ENCODE measurements at places on chromosomes 3 and 15.

- DNase-seq = no peak
Observed at GRCh38 chr3:186932281-186933181, 2.2 kb downstream of the ST6GAL1 start.

GRCh38 chr3:119492128-119492527 lies 6.2 kb upstream of the TIMMDC1 start:
- no peak for DNase-seq

DNA sequence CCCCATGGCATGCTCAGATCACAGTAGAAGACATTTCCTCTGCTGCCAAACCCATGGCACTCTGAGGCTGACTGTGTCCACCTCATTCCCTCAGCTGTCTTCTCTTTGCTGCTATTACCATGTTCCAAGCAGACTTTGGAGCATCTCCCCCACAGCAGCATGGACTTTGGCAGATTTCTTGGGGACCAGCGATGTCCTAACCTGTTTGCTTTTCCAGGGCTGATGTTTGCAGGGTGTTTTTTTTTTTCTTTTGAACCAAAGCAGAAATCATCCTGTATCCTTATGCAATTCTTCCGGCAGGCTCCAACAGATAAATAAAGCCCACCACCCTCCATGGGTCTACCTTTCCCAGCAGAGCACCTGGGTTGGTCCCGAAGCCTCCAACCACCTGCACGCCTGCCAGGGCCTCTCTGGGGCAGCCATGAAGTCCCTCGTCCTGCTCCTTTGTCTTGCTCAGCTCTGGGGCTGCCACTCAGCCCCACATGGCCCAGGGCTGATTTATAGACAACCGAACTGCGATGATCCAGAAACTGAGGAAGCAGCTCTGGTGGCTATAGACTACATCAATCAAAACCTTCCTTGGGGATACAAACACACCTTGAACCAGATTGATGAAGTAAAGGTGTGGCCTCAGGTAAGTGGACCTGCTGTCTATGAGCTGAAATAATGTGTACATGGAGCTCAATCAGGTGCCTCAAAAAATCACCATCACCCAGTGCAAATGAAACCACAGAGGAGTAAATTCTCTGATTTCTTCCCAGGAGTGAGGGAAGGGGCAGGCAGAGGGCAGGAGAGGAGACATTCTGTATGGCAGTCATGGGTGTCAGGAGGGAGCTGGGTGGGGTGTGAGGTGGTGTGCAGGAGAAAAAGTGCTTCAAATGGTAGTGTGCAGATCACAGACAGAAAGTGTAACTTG lies at the start of gene AHSG:
Gene AHSG (plus strand): TSS at position 340 of the 916 bp plus-strand sequence. CDS start 82 bp downstream, at position 422.
- DNase-seq = no peak

- DNase-seq = no peak
Observed at GRCh38 chr3:59884409-59884808, 834.6 kb upstream of the CFAP20DC start.

DNA sequence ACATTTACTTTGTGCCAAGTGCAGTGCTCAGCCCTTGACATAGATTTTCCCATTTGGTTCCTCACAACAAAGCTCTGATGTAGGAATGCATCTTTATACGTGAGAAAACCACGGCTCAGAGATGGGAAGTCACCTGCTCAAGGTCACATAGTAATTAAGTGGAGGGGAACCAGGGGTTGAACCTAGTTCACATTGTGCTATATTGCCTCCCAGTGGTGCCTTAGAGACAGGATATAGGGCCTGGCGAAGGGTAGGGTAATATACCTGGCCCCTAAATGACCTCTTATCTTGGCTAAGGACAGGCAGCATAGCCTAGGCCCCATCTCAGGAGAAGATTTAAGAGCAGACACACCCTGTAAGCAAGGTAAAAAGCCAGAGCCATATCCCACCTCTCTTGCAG lies 71.5 kb downstream of the FOXP1 start:
- DNase-seq = no peak

DNA sequence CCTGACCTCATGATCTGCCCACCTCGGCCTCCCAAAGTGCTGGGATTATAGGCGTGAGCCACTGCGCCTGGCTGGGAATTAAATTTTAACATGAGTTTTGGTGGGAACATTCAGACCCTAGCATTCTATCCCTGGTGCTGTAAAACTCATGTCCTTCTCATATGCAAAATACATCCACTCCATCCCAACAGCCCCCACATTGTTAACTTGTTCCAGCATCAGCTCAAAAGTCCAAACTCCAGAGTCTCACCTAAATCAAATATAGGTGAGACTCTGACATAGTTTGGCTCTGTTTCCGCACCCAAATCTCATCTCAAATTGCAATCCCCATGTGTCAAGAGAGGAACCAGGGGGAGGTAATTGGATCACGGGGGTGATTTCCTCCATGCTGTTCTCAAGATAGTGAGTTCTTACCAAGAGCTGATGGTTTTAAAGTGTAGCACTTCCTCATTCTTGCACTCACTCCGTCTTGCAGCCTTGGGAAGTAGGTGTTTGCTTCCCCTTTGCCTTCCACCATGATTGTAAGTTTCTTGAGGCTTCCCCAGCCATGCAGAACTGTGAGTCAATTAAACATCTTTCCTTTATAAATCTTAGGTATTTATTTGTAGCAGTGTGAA lies 96.2 kb upstream of the PLCL2 start:
- no peak for DNase-seq

DNA sequence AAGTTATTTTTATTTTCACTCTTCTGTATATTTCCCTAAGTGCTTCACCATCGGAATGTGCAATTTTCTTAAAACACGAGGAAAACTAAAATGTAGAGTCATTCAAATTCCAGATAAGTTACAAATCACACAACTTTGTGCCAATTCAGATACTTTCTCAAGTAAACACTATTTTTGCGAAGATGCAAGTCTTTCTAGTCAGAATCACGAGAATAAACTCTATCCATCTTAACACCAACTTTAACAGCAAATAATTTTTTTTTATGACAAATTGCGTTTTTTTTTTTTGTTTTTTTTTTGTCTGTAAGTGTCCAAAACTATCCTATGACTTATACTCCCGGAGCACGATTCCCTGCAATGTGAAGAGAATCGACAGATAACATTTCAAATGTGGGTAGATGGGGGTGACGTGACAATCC lies 1.3 kb downstream of the STAG1 start:
- no peak for DNase-seq

DNA sequence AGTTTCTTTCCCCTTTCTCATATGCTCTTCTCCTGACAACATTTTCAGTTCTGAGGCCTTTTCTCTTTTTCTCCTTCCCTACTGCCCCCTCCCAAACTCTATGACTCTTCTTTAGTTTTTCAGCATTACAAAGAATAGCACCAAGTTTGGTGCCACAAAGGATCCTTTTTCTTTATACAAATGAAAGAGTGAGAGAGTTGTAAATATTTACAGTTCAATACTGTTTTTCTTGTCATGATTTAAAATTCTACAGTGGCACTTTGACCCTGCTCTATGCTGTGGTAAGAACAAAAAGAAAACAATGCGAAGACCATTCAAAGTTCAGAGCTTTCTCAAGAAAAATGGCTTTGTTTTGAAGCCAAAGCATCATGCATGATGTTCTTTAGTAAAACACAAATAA lies 667.9 kb upstream of the SGO1 start:
- no peak for DNase-seq

DNA sequence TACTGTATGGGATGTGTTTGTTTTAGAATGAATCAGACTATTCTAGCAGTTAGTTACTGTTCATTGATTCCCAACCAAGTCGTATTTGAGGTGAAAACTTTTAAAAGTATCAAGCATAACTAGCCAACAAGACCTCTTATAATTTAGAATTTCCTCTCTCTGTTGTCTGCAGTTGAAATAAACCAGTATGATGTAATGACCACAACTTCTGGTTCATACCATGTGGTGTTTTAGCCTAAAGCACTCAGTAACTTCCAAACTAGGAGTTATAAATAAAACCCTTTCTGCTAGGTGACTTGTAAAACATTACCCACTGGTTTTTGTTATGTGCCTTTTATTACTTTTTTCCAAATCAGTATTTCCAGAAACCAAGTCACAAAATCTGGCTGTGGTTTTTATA lies 19.8 kb upstream of the P2RY12 start:
- DNase-seq = no peak

DNA sequence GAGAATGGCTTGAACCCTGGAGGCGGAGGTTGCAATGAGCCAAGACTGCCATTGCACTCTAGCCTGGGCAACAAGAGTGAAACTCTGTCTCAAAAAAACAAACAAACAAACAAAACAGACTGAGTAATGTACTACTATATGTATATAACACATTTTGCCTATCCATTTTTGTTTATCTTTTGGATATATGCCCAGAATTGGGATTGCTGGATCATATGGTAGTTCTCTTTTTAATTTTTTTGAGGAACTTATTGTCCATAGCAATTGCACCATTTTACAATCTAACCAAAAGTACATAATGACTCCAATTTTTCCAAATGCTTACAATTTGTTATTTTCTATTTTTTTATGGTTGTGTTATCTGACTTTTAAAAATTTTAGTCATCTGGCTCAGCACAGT lies 47.3 kb downstream of the GMPS start:
- DNase-seq = no peak

- no peak for DNase-seq
Observed at GRCh38 chr3:39269528-39269927, 10.3 kb downstream of the CX3CR1 start.

DNA sequence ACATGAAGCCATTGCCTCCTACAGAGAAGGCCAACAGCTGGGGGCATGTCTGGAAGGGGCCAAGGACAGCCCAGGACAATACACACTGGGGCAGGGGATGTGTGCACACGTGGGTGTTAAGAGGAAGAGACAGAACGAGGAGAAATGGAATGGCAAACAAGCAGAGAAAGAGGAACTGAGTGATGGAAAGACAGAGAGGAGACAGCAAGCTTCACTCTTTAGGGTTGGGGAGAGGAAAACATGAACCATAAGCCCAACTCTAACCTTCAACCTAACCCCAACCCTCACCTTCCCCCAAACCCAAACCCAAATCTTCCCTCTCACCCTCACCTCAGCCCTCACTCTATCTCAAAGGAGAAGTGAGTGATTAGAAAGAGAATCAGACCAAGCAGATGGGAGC lies 11.9 kb upstream of the PARL start:
- DNase-seq = no peak

DNA sequence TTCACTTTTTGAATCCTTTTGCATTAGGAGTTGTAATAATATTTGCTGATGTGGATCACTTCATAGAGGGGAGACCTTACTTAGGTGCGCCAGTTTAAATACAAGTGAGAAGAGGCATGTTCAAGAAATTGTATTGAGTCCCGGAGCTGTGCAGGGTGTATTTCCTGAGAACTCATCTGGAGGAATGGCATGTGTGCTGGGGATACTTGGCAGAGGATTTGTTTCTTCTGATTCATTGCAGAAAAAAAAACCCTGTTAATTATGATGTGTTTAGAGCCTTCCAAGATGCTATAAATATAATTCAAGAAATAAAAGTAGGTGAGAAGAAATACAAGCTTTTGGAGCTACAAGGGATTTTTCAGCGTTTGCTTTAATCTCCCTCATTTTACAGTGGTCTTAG lies 97.6 kb downstream of the TPRG1 start:
- no peak for DNase-seq

- no peak for DNase-seq
Observed at GRCh38 chr3:142723665-142723967, 218 bp upstream of the TRPC1 start.

Measured in omental fat pad (tissue), 4 donors.